ENCODE measurements at places on chromosomes 3 and 15.

GRCh38 chr15:68618394-68618793 lies 39.6 kb downstream of the CORO2B start:
- DNase-seq, result no peak

- no peak for DNase-seq
Measured at GRCh38 chr3:113832477-113833164, 6.0 kb upstream of the GRAMD1C start.

DNA sequence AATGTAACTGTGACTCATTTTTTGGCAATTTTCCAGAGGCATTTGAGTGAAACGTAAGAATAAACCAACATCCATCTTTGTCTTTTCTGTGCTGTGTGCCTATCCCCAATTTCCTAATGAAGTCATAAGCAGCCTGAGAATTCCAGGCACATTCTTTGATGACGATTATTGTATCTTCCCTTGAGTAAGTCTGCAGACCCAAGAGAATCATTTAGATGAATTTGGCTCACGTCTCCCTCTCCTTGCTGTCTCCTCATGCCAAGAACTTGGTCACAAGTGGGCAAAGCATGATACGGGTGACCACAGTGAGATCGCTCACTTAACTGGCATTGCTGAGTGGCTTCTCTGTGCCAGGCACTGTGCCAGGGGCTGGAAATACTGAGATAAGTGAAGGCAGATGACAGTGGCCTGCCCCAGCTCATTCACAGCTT lies 384.5 kb upstream of the IL12A start:
- DNase-seq, result no peak

GRCh38 chr3:14124223-14124614 lies 451 bp downstream of the CHCHD4 start:
- DNase-seq, result peak; percentile 44

Data from activated T-cell treated with anti-CD3 and anti-CD28 coated beads for 1 hour (primary cell).